AG04450 (cell line): ENCODE measurements at places on chromosomes 2 and 18.

- no peak for DNase-seq
These were observed 24.5 kb downstream of the MFSD6 start for GRCh38 chr2:190432567-190433231.

DNA sequence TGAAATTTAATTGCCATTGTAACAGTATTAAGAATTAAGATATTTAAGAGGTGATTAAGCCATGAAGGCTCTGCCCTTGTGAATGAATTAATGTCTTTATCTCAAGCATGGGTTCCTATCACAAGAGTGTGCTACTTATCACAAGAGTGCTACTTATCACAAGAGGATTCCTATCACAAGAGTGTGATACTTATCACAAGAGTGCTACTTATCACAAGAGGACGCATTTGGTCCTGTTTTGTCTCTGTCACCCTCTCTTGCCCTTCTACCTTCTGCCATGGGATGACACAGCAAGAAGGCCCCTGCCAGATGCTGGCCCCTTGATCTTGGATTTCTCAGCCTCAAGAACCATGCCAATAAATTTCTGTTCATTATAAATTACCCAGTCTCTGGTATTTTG is 13.2 kb upstream of the COL5A2 start:
- DNase-seq = no peak

DNA sequence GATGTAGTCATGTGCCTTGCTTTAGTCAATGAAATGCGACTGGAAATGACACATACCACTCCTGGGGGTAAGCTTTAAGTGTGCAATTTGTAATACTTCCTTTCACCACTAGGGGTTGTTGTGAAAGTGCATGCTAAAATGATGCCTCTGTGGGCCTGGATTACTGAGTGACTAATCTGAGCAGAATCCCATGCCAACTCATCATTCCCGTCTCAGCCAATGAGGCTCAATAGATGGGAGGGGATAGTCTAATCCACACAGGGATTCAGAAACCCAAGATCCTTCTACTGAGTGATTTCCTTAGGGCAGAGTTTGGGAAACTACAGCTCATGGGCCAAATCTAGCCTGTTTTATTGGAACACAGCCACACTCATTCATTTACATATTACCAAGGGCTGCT is 54.0 kb downstream of the HRH4 start:
- no peak for DNase-seq

DNA sequence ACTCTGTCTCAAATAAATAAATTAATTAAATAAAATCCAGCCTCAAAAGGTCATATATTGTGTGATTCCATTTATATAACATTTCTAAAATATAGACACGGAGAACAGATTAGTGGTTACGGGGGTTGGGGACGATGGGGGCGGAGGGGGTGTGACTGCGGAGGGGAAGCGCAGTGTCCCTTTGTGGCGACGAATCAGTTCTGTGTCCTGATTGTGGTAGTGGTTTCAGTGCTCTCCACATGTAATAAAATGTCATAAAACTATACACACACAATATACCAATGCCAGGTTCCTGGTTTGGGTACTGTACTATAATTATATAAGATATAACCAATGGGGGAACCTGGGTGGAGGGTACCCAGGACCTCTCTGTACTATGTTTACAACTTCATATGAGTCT is 186.4 kb downstream of the ANAPC1 start:
- DNase-seq = no peak

GRCh38 chr2:65664931-65665330 is 232.5 kb upstream of the SPRED2 start:
- DNase-seq = no peak

DNA sequence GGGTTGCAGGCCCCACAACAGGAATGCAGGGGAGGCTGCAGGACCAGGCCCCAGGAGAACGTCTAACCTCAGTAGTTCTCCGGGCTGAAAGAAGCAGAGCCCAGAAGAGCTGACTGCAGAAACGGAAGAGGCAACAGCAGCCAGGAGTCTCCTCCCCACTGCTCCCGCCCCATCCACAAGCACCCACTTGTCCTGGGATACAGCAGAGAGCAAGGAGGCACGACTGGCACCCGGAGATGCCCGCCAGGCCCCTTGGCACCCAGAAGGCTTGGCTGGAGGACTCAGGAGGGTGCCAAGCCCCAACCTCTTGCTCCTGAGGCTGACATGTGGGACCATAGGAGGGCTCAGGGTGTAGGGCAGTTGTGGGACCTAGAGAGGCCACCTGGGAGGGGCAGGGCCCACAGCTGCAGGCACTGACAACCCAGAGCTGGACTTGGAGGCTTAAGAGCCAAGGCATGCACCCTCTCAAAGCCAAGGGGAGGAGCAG is 29.0 kb upstream of the TNS1 start:
- DNase-seq = no peak

DNA sequence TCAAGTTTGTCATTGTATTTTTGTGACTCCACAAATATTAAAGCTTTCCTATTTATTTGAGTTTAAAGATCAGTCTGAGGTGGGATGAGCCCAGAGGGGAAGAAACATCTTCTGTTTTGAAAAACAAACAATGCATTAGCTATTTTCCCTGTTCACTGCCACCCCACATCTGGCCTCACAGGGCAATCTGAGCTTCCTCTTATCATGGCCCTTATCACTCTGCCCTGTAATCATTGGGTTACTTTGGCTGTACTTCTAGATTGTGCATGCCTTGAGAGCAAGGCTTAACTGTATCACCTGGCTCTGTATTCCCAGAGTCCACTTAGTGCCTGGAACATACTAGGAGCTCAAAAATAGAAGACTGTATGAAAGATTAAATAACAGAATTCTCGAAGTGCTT is 241.6 kb upstream of the NT5C1B start:
- DNase-seq = no peak

DNA sequence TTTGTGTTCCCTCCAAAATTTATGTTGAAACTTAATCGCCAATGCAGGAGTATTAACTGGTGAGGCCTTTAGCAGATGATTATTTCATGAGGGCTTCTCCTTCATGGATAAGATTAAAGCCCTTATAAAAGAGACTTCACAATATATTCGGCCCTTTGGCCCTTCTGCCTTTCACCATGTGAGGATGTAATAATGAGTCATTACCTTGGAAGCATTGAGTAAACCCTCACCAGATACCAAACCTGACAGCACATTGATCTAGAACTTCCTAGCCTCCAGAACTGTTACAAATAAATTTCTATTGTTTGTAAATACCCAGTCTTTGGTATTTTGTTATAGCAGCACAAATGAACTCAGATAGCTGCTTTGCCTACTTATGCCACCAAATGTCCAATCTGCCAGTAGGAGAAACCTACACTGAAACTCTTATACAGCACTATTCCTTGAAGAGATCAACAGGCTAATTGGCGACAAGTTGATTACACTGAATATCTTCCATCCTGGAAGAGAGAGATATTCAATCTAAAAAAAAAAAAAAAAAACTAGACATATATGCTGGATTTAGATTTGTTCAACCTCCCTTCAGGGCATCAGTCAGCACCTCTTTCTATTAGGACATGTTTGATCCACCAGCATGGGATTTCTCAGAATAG is 125.9 kb upstream of the COL5A2 start:
- DNase-seq = no peak

DNA sequence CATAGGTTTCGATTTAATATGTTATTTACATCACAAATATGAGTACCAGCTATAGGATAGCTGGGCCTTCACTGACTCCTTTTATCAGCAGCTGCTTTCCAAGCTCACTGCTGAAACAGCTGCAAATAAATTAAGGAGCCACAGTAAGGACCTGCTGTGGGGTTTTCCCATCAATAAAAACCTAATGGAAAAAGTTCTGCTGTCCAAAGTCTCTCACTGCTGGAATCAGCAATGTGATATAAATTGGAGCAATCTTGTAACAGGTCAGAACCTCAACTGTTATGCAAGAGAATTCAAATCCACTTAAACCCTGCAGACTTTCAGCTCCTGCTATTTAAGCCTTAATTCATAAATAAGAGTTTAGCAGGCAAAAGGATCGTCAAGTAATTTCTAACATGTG is 61.3 kb downstream of the NEB start:
- no peak for DNase-seq

DNA sequence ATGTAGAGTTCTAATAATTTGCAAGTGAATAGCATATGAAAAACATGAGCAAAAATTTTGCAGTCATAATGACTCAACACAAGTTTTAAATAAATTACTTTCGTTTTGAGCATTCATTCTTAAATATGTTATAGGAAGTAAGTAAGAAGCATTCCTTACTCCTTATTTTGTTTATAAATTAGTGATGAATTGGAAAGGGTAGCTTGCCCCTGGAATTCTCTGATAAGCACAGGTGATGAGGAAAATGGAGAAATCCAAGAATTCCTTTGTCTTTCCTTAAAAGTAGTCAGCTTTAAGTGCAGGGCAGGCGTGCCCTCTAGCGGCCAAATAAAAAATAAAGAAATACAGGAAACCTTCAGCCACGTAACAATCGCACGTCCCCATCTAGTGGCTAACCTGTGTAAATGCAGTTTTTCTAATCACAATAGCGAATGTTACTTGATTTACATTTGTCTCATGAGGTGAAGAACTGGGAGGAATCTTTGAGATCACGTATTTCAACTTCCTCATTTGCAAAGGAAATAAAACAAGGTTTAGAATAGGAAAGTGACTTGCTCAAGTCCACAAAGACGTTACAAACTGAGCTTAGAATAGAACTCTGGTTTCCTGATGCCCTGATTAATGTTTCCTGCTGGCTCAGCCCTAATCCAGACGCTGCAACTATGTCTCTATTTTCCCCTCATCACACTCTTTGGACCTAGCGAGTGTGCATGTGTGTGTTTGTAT is 47.2 kb upstream of the ZNG1B start:
- DNase-seq = peak; percentile 68

DNA sequence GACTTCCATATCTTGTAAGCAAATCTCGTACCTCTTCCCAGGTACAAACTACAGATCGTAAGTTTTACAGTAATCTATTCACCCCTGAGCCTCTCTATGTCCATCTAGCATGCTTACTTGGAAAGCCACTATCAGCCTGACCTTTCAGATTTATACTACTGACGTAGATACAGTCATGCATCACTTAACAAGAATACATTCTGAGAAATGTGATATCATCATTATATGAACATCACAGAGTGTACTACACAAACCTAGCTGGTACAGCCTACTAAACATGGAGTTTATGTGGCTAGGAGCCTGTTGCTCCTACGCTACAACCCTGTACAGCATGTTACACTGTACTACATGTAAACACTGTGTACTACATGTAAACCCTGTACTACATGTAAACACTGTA is 293.2 kb upstream of the ZNF804A start:
- DNase-seq = no peak

DNA sequence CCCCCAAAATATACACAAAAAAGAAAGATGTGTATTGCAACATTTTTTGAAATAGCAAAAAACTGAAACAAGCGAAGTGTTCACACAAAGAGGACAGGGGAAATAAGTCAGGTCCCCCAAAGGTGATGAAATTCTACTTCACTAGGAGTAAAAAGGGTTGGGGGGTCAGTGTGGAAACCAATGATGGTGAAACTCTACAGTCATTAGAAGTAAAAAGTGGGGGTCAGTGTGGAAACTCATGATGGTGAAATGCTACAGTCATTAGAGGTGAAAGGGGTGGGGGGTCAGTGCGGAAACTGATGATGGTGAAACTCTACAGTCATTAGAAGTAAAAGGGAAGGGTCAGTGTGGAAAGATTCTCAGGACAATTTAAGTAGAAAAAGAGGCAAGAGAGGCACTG is 298.2 kb downstream of the EIPR1 start:
- DNase-seq = no peak

GRCh38 chr2:132477962-132478361 is 61.4 kb downstream of the GPR39 start:
- peak; percentile 1 for DNase-seq

DNA sequence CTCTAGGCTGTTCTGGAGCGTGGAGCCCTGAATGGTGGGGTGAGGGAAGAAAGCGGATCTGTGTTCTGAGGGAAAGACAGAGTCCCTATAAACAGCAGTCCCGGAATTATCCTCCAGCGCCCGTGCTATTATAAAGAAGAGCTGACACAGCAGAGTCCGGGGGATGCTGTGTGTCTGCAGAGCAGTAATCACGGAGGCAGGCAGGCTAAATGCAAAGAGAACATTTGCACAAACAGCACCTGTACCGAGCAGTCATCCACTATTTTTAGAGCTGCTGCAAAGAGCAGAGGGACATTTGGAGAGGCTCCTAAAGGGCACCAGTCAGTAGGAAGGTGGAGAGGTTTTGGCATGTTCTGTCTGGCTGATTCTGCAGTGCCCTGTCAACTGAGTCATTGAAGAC is 293.8 kb upstream of the SLC14A2 start:
- no peak for DNase-seq
